CD4-positive, CD25-positive, alpha-beta regulatory T cell (primary cell): ENCODE measurements at places on chromosomes 3 and 15. TPM values are rescaled to one million over a fixed set of nuclear protein-coding genes. Genes with fewer than 3 reads are reported as not detected.

GRCh38 chr15:81227716-81228115, 31.0 kb downstream of the IL16 start:
- no peak for DNase-seq

GRCh38 chr3:85594676-85595075, 635.9 kb downstream of the CADM2 start:
- no peak for DNase-seq

- no peak for DNase-seq
These were observed 44.8 kb downstream of the MAP2K5 start for GRCh38 chr15:67587331-67587730.

The KBTBD13 gene
- not detected for total RNA-seq

The TRAIP gene
- 7.9 TPM for total RNA-seq
